ENCODE measurements at places on chromosomes 7 and 10. TPM values are rescaled to one million over a fixed set of nuclear protein-coding genes. Genes with fewer than 3 reads are reported as not detected.

FKBP9 gene
- total RNA-seq: 139 TPM

- no peaks in the 10 kb centered on the region for H3K36me3 ChIP-seq
- no peak for DNase-seq
- H3K4me3 ChIP-seq: no peak overlapping the region
- H3K4me1 ChIP-seq: no peaks in the 10 kb centered on the region
- no peak overlapping the region for H3K27ac ChIP-seq
Measured at GRCh38 chr7:33882040-33882837, 23.1 kb upstream of the BMPER start.

DNA sequence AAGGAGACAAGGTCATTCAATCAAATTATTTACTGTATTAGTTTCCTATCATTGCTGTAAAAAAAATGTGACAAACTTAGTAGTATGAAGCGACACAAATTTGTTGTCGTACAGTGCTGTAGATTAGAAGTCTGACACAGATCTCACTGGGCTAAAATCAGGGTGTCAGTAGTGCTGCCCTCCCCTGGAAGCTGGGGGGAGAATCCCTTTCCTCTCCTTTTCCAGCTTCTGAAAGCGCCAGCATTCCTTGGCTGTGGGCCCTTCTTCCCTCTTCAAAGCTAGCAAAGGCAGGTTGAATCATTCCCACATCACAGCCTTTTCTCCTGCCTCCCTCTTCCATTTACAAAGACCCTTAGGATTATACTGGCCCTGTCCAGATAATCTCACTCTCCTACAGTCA, 28.0 kb downstream of the VPS41 start:
- H3K27ac ChIP-seq: no peak overlapping the region
- H3K4me1 ChIP-seq: no peaks in the 10 kb centered on the region
- no peaks in the 10 kb centered on the region for H3K27me3 ChIP-seq
- no peaks in the 10 kb centered on the region for H3K36me3 ChIP-seq

UFSP1 gene
- 7.4 TPM for total RNA-seq

BEND7 gene
- total RNA-seq: 51.3 TPM

GRCh38 chr7:16712916-16713315, 40.6 kb upstream of the TSPAN13 start:
- no peaks in the 10 kb centered on the region for H3K36me3 ChIP-seq
- no peaks in the 10 kb centered on the region for H3K4me1 ChIP-seq
- no peak overlapping the region for H3K4me3 ChIP-seq
- H3K27ac ChIP-seq: no peak overlapping the region
- no peaks in the 10 kb centered on the region for H3K27me3 ChIP-seq

DNA sequence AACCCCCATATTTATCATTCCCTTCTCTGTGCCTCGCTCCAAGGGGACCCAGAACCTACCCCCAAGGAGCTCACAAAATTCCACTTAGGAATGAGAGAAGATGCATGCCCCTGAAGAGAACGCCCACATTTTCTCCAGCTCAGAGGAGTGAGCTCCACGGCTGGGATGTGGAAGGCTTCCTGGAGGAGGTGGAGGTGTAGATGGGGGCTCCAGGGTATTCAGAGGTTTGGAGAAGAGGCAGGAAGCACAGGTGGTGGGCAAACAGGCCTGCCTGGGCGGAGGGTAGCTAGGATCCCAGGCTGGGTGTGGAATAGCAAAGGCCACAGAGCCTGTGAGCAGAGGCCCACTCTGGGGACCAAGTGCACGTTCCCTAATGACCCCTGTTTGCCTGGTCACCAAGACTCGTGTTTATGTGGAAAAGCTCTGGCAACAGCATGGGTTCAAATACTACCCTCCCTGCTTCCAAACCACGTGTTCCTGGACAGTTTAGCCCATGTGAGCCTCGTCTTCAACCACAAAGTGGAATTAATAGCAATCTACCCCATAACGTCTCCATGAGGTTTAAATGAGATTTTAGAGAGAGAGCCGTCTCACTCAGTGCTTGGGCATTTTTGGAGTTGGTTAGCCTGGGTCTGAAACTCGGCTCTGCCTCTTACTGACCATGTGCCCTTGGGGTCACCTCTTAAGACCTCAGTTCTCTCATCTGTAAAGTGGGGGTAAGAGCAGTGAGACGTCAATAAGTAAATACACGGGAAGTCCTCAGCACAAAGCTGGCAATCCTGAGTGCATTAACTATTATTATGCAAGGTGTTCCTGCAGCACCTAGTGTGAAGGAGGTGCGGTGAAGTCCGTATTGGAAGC, 24.7 kb downstream of the UNC5B start:
- H3K4me3 ChIP-seq: no peak overlapping the region
- no peaks in the 10 kb centered on the region for H3K36me3 ChIP-seq
- no peak overlapping the region for H3K27ac ChIP-seq
- no peak for DNase-seq
- H3K27me3 ChIP-seq: no peaks in the 10 kb centered on the region
- H3K4me1 ChIP-seq: peaks cover 41% of the 10 kb centered on the region

DNA sequence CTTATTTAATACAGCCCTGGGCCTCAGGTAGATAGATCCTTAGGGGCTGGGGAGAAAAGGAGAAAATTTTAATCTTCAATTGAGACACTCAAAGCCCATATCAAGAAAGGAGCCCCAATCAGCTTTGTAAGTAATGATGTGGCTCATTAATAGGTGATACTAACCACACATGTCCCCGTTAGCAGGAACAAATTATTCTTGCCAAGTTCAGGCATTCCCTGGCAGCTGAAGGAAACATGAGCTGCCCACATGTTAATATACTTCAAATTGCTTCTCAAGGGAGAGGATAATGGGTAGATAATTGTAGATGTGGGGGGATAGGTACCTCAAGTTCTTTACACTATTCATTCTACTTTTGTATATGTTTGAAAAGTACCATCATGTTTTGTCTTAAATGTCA, 14.5 kb downstream of the IFIT5 start:
- H3K4me3 ChIP-seq: no peak overlapping the region
- H3K4me1 ChIP-seq: peaks cover 5% of the 10 kb centered on the region
- DNase-seq: no peak
- H3K27me3 ChIP-seq: no peaks in the 10 kb centered on the region

GRCh38 chr7:69961436-69961835, 363.2 kb downstream of the AUTS2 start:
- no peaks in the 10 kb centered on the region for H3K36me3 ChIP-seq
- DNase-seq: no peak
- no peaks in the 10 kb centered on the region for H3K27me3 ChIP-seq

- no peak overlapping the region for H3K27ac ChIP-seq
- peaks cover 19% of the 10 kb centered on the region for H3K4me1 ChIP-seq
- H3K27me3 ChIP-seq: no peaks in the 10 kb centered on the region
- no peak overlapping the region for H3K4me3 ChIP-seq
Measured at GRCh38 chr10:132606536-132607316, 69.1 kb downstream of the INPP5A start.

- no peak for DNase-seq
- no peak overlapping the region for H3K4me3 ChIP-seq
- H3K27ac ChIP-seq: no peak overlapping the region
- no peaks in the 10 kb centered on the region for H3K36me3 ChIP-seq
Measured at GRCh38 chr7:18593602-18594279, 98.2 kb downstream of the HDAC9 start.

DNA sequence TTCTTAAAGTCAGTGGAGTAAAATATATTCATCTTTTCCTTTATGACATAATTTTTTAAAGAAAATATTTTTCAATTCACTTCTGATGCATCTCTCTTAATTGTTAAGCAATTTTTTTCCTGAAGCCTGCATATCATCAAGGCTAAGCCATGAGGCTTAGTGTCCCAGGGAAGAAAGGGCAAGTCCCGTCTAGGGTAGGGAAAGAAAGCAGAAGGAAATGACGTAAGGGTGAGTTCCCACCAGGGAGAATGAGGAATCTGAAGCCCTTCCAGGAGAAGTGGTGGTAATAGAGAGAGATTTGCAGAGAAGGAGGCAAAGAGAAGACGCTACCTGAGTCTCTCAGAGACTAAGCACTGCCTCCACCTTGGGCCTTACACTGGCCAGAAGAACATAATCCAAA, 96.8 kb upstream of the NFE2L3 start:
- no peaks in the 10 kb centered on the region for H3K4me1 ChIP-seq
- H3K27me3 ChIP-seq: no peaks in the 10 kb centered on the region
- H3K4me3 ChIP-seq: no peak overlapping the region
- no peaks in the 10 kb centered on the region for H3K36me3 ChIP-seq
- no peak for DNase-seq
- H3K27ac ChIP-seq: no peak overlapping the region

GRCh38 chr10:103367379-103367781, 396 bp upstream of the TAF5 start:
- H3K27me3 ChIP-seq: no peaks in the 10 kb centered on the region
- H3K4me3 ChIP-seq: peak overlapping the region; percentile 84

Measured in thyroid gland (tissue), 4 donors.